ENCODE measurements at places on chromosomes 5 and 9. TPM values are rescaled to one million over a fixed set of nuclear protein-coding genes. Genes with fewer than 3 reads are reported as not detected.

The SOWAHA gene
- total RNA-seq, result not detected

GRCh38 chr5:31581498-31582099 is 49.5 kb downstream of the C5orf22 start:
- DNase-seq, result no peak

DNA sequence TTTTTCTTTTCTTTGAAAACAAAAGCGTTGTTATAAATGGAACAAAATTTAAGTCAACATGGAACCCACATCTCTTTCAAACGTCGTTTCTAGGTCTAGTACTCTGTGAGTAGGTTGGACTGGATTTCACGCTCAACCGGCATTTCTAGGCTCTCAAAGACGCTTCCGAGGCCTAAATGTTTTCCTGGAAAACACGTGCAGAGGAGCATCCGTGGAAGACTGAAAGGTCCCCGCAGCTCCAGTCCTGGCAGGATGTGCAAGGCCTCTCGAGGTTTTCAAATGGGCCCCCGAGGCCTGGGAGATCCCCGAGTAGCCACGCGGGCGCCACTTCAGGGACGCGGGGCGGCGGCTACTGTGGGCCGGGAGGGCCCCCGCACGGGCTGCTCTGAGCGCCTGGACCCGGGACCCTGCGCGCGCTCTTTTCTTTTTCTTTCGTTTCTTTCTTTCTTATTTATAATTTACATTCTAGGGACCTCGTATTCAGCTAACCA is 4.2 kb upstream of the IRX2 start:
- no peak for DNase-seq

The TLX3 gene
- total RNA-seq, result 0.52 TPM

DNA sequence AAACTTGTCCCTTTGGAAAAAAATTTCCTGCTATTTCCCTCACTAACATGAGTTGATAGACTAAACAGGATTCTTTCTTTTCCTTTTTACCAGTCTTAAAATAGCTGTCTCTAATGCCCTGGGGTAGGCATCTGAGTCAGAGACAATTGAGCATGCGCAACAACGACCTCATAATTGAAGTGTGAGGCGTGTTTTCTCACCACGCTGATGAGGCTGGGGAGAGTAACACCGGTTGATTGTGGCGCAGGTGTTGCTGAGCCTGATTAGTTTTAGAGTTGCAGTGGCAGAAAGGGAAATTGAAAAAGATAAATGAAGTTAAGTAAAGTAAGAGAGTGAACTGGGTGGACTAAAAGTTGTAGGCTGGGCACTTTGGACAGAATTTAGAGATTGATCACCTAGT is 213.7 kb downstream of the TLR4 start:
- DNase-seq, result no peak

- DNase-seq, result no peak
Observed at GRCh38 chr9:134636149-134636507, 5.5 kb upstream of the COL5A1 start.

GRCh38 chr9:69494763-69495162 is 169.7 kb downstream of the ENTREP1 start:
- no peak for DNase-seq

The FREM1 gene
- 57.7 TPM for total RNA-seq

The IQGAP2 gene
- 14.2 TPM for total RNA-seq

The SLC27A6 gene
- total RNA-seq, result not detected

DNA sequence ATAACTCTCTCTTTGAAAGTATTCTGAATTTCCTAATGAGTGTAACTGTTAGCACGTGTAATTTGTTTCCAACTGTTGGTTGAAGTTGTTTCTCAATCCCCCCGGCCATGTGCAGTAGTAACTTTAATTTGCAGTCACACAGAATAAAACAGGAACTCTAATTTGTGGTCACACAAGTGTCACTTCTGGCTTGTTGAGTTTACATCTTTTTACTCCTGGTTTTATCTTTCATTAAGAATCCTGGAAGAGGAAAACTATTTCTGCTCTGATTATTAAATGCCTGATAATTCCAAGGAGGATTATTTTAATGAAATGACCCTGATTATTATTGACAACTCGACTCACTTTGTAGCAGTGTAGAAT is 1.2 kb downstream of the SCAMP1 start:
- no peak for DNase-seq

GRCh38 chr9:22117511-22118384 is 108.6 kb upstream of the CDKN2B start:
- no peak for DNase-seq

All from neural crest cell (in vitro differentiated cells).